ENCODE measurements at places on chromosomes 2 and 18. TPM values are rescaled to one million over a fixed set of nuclear protein-coding genes. Genes with fewer than 3 reads are reported as not detected.

DNA sequence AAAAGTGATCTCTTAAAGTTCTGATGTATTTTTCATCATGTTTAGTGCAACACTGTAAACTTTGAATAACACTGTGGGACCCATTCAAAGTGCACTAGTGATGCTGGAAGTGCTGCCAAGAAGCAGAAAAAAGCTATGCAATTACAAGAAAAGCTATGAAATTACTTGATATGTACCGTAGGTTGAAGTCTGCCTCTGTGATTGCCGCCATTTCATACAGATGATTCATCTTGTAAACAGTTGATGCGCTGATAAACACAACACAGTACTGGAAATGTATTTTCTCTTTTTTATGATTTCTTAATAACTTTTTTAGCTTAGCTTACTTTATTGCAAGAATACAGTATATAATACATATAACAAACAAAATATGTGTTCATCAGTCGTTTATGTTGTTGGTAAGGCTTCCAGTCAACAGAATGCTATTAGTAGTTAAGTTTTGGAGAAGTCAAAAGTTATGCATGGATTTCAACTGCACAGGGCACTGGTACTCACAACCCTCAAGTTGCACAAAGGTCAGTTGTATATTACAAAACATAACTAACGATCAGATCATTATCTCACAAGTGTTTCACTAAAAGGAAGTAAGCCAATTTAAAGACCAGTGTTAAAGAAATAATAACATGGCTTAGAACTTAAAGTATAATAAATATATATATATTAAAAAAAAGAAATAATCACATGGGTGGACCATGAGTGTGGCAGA lies 82.0 kb downstream of the SGPP2 start:
- no peak for DNase-seq

DNA sequence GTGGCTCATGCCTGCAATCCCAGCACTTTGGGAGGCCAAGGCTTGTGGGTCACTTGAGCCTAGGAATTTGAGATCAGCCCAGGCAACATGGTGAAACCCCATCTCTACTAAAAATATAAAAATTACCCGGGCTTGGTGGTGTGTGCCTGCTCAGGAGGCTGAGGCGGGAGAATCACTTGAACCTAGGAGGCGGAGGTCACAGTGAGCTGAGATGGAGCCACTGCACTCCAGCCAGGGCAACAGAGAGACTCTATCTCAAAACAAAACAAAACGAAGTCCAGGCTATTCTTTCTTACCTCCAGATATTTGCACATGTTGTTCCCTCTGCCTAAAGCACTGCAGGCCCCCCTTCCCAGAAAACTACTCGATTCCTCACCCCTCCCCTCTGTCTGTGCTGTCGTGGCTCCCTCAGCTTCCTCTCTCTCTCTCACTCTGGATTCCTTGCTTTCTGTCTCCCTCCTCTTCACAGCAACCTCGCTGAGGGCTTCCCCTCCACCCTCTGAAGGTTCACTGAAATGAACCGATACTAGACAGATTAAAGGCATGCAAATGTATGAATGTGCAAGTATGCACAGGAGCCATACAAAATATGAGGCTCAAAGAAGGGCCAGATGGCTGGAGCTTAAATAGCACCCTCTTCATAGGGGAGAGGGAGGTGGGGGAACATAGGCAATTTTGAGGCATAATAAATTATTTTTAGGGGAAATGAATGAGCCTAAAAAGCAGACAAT lies 18.5 kb downstream of the TMEM177 start:
- no peak for DNase-seq

MROH2A gene
- total RNA-seq: not detected

ZNF804A gene
- total RNA-seq: not detected

- no peak for DNase-seq
Measured at GRCh38 chr2:39608263-39608575, 57.5 kb upstream of the TMEM178A start.

NEU2 gene
- not detected for total RNA-seq

GRCh38 chr2:96870626-96871255 lies 861 bp upstream of the SEMA4C start:
- DNase-seq: no peak

DNA sequence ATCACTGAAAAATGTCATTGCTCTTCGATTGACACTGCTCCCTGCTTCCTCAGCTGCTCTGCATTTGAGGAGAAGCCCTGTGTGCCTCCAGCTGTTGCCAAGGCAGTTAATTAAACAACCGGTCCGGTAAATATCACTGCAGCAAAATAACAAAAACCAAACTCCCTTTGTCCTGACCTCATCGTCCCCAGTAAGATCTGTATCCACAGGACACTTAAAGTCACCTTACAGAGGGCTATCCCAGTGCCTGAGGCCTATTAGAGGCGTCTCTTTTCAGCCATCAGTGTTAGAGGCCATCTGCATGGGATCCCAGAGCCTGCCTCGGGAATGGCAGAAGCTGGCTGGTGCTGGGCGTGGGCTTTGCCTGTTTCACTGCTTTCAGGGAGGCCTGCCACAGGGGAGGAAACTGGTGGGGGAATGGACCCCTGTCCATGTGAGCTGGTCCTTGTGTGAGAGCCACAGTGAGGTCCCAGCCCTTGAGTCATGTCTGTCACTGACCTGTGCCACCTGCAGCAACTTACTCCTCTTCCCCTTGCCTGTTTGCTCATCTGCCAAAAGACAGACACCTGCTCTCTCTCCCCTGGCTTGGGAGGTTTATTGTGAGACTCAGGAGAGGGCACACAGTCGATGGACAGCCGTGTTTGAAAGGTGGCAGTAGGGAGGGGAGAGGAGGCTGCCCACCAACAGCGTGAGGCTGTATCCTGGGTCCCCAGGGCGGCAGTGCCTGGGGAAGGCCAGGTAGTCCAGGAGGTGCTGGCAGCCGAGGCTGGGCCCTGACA lies 117.7 kb upstream of the MCFD2 start:
- DNase-seq: no peak

DNA sequence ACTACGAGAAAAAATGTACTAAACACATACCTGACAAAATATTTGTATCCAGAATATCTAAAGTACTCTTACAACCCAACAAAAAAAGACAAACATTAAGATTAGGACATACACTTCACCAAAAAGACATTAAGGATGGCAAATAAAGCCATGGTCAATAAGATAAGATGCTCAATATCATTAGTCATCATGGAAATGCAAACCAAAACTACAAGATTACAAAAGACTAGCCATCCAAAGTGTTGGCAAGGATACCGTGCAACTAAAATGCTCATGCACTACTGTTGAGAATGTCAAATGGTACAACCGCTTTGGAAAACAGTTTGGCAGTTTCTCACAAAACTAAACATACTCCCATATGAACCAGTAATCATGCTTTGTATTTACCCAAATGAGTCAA lies 29.7 kb downstream of the MAP3K2 start:
- DNase-seq: no peak

SCYGR4 gene
- total RNA-seq: not detected

FMNL2 gene
- 26.6 TPM for total RNA-seq

DNA sequence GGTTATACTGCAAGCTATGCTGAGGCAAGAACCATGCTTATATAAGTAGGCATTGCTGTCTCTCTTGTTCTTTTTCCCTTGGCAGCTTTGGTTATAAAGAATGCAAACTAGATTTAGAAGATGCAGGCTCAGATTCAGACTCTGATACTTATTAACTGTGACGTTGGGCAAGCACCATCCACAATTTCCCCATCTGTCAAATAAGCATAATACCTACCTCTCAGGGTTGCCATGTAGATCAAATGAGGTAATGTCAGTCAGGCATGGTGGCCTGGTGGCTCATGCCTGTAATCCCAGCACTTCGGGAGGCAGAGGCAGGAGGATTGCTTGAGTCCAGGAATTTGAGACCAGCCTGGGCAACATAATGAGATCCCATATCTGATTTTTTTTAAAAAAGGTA lies 21.7 kb downstream of the ITGAV start:
- DNase-seq: no peak

MFSD2B gene
- 0.35 TPM for total RNA-seq

- DNase-seq: no peak
Measured at GRCh38 chr2:88885275-88885674, 193.8 kb downstream of the RPIA start.

DNA sequence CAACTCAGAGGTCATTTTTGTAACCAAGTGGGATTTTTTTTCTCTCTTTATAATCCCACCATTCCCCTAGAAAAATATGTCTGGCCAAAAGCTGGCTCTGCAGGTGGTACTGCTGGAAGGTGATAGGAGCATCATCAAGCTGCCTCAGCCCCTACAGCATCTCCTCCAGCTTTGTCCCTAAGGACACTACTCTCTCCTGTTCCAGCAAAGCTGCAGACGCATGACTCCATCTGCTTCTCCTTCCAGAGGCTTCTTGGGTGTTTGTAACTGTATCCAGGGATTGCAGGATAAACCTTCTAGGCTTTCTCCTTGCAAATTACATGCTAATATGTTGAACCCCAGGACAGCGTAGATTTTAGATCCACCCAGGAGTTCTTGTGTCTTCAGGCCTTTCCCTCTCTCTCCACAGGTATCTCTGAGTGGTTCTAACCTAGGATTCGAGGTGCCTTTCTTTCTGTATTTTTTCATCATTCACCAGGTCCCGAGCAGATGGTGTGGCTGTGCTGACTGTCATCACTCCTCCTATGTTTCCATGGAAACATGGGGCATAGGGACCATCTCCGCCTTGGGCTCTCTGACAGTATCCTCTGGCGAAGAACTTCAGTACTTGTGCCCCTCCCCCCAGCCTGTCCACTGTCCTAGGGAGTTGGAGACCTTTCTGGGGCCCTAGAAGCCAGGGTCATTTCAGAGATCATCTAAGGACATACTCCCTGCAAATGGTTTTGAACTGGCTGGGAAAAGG lies 34.3 kb downstream of the AFF3 start:
- no peak for DNase-seq

DDX1 gene
- 99.0 TPM for total RNA-seq

EPAS1 gene
- 69.8 TPM for total RNA-seq

DNA sequence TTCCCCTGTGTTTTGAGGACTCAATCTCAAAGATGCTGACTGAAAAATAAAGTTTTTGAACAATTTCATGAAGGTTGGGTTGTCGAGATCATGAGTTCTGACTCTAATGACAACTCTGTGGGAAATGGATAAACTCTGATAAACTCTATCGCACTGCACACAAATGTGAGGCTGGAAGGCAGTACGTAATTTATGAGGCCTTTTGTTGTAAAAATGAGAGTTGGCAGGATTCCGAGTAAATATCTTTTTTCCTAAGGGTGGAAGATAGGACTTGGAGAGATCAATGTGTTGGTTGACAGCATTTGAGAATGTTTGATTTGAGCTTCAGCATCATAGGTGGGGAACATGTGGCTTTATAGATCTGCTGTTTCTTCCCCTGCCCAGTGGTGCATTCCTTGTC lies 90.4 kb downstream of the SPTBN1 start:
- DNase-seq: no peak

HOXD11 gene
- total RNA-seq: not detected

DNA sequence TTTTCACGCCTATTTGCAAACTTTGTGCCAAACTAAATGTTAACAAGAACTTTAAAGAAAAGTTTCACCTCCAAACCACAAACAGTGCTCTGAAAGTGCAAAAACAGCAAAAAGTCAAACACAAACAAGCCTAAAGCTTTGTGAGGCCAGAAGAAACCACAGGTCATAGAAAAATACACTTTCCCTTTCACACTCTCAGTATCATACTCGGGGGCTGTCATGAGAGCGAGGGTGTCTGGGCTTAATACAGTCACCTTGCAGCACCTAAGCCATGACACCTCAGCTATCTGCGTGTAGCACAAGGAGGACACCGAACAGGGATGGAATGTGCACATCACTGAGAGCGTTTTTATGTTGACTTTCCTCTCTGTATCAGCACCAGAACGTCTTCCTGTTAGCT lies 26.6 kb upstream of the SEH1L start:
- no peak for DNase-seq

DNA sequence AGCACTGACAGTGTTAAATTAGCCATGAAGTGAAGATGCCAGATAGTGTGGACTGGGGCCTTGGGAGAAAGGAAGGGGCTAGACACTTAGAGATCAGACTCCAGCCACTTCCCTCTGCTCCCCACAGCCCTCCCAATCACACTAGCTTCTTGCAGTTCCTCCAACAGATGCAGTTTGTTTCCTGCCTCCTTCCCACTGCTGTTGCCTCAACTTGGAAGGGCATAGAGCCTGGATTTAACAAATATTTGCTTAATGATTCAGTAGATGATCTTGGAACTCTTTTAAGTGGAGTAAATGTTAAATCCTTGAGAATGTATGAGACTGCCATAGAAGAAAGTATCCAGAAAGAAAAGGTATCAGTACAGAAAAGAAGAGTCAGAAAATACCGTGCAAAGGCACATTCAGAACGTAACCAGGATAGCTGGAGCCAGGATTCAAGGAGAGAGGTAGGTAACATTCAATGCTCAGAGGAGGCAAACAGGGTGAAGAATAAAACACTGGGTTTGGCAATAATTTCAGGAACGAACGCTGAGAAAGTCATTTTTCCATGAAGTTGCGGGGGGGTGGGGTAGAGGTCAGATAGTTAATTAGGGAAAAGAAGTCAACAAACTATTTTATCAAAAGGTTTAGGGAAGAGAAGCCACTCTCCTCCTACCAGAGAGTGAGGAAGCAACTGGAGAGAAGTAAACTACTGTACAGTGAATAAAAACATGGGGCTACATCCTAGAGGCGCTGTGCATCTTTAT lies 1.3 kb upstream of the BZW1 start:
- DNase-seq: no peak

GRCh38 chr2:188395903-188396689 lies 104.4 kb downstream of the GULP1 start:
- no peak for DNase-seq

HNMT gene
- 11.3 TPM for total RNA-seq

- no peak for DNase-seq
Measured at GRCh38 chr2:226018641-226019040, 619.1 kb downstream of the NYAP2 start.

DNA sequence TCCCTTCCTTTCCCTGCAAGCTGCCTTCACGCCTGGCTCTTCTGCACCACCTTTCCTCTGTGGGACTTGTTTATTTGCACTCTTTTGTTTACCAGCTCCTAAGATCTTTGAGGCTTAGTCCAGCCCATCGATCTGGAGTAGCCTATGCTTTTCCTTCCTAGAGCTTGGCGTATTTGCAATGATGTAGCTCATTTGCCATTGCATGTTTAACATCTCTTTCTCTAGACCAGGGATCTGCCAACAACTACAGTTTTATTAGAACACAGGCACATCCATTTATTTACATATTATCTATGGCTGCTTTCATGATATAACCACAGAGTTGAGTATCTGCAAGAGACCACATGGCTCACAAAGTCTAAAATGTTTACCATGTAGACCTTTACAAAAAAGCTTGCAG lies 150.4 kb downstream of the RAPGEF4 start:
- no peak for DNase-seq
